ENCODE measurements at places on chromosomes 2 and 18. TPM values are rescaled to one million over a fixed set of nuclear protein-coding genes. Genes with fewer than 3 reads are reported as not detected.

DNA sequence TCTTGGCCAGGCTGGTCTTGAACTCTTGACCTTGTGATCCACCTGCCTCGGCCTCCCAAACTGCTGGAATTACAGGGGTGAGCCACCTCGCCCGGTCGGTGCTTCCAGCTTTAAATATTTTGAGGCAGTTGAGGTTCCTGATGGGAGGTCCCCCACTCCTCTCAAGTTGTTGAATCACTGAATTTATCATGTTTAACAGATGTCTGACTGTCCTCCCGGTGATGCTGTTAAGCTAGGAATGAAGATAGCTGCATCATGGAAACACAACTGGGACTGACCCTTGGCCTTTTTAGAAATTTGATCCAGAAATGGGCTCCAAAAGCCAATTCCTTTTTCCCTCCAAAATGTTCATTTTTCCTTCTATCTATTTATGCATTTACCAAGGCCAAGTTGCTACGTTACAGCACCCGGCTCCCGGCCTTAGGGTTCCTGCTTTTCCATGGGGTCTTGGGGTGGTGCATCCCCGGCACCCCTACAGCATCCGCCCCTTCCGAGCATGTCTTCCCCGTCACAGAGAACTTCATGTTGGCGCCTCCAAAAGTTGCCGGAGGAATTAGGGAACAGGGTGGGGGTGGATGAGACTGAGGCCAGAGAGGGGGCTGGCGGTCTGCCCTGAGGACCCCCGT, 43.9 kb downstream of the PAX8 start:
- H3K27me3 ChIP-seq: no peaks in the 10 kb centered on the region
- H3K4me1 ChIP-seq: peaks cover 7% of the 10 kb centered on the region
- no peaks in the 10 kb centered on the region for H3K36me3 ChIP-seq
- peak overlapping the region; percentile 72 for H3K4me3 ChIP-seq

DNA sequence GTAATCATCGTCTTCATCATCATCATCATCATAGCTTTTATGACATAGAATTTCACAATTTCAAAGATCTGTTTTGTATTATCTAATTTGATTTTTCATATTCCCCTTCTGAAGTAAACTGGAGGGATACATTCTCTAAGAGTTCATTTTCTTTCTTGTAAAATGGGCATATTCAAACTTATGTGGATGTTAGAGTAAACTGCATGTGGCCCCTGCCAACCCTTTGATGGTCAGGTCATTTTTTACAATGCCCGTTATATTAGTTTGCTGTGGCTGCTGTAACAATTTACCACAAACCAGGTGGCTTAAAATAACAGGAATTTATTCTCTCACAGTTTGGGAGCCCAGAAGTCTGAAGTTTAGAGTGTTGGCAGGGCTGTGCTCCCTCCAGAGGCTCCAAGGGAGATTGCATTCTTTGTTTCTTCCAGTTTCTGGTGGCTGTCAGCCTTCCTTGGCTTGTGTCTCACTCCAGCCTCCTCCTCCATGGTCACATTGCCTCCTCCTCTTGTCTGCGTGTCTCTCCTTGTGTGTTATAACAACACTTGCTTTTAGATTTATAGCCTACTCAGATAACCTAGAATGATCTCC, 127.5 kb upstream of the MMADHC start:
- no peak for DNase-seq
- no peaks in the 10 kb centered on the region for H3K36me3 ChIP-seq
- H3K4me3 ChIP-seq: no peak overlapping the region
- no peaks in the 10 kb centered on the region for H3K27me3 ChIP-seq
- peaks cover 7% of the 10 kb centered on the region for H3K4me1 ChIP-seq
- H3K27ac ChIP-seq: no peak overlapping the region

DNA sequence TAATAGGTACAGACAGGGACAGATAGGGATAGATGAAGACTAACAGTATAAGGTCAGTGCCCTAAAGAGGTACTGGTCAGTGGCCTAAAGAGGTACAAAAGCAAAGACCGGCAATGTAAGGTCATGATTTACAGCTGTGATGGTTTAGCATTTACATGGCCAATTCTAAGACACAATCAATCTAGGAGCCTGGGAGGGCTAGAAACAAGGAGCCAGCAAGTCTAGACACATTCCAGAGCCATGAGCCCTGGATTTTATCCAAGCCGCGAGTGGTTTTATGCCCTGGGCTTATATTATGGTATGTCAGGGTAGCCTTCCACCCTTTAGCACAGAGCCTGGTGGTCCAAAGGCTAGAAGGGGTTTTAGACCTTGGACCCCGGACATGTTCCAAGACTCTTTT, 124.2 kb downstream of the CBLN2 start:
- H3K27me3 ChIP-seq: no peaks in the 10 kb centered on the region
- no peak overlapping the region for H3K4me3 ChIP-seq
- DNase-seq: no peak
- no peaks in the 10 kb centered on the region for H3K36me3 ChIP-seq

GRCh38 chr2:219421323-219421722, 3.1 kb downstream of the DES start:
- H3K4me3 ChIP-seq: no peak overlapping the region
- H3K36me3 ChIP-seq: peaks cover 4% of the 10 kb centered on the region
- peaks cover 64% of the 10 kb centered on the region for H3K4me1 ChIP-seq
- no peak for DNase-seq

DNA sequence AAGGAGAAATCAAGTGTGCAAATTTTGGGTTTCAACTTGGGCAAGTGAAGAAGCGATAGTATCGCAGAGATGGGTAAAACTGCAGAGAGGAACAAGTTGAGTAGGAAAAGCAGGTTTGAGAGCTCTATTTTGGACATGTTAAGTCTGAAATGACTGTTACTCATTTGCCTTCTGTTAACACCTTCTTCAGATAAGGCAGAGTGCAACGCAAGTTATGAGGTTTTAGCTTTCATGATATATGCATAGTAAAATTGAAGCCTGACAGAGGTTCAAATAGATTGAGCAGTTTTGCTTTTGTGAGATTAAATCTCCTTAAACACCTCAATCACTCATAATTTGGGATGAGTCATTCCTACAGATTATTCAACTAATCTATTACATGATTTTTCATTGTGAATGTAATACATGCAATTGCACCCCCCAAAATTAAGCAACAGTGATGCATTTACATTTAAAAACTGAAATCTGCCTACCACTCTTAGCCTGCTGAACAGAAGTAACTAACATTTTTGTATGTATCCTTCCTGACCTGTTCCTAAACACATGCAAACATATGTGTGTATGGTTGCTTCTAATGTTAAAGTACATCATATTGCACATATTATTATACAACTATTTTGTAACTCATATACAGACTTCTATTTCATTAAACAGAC, 575.4 kb downstream of the ARHGAP15 start:
- H3K27me3 ChIP-seq: no peaks in the 10 kb centered on the region
- no peak overlapping the region for H3K4me3 ChIP-seq
- H3K4me1 ChIP-seq: peaks cover 16% of the 10 kb centered on the region
- no peak overlapping the region for H3K27ac ChIP-seq

DNA sequence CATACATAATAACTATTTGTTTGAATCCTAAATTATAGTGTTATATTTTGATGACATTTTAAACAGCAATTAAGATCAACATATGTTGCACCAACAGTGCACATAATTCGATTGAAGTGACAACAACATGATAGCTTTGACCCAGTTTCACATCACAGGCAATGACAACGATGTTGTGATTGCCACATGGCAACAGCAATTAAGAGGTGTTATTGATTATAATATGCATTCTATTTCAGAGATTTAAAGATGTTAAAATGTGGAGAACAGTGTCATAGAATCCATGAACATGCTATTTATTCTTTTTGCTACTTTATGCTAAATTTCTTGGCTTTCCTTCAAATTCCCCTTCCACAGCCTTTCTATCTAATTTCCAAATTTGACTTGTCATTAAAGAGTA, 68.3 kb upstream of the STAT1 start:
- no peaks in the 10 kb centered on the region for H3K36me3 ChIP-seq
- DNase-seq: no peak
- no peak overlapping the region for H3K27ac ChIP-seq
- H3K4me3 ChIP-seq: no peak overlapping the region

GRCh38 chr2:178718988-178719387, 88.2 kb downstream of the TTN start:
- no peaks in the 10 kb centered on the region for H3K27me3 ChIP-seq
- no peaks in the 10 kb centered on the region for H3K4me1 ChIP-seq
- no peak overlapping the region for H3K27ac ChIP-seq
- H3K4me3 ChIP-seq: no peak overlapping the region
- no peaks in the 10 kb centered on the region for H3K36me3 ChIP-seq

GRCh38 chr2:145644820-145645302, 1124.9 kb upstream of the ZEB2 start:
- no peak overlapping the region for H3K4me3 ChIP-seq
- no peak overlapping the region for H3K27ac ChIP-seq
- DNase-seq: no peak

GRCh38 chr2:99425022-99425421, 64.8 kb downstream of the REV1 start:
- peaks cover 28% of the 10 kb centered on the region for H3K4me1 ChIP-seq
- no peak overlapping the region for H3K4me3 ChIP-seq
- peaks cover 8% of the 10 kb centered on the region for H3K36me3 ChIP-seq
- DNase-seq: no peak
- H3K27me3 ChIP-seq: no peaks in the 10 kb centered on the region

DNA sequence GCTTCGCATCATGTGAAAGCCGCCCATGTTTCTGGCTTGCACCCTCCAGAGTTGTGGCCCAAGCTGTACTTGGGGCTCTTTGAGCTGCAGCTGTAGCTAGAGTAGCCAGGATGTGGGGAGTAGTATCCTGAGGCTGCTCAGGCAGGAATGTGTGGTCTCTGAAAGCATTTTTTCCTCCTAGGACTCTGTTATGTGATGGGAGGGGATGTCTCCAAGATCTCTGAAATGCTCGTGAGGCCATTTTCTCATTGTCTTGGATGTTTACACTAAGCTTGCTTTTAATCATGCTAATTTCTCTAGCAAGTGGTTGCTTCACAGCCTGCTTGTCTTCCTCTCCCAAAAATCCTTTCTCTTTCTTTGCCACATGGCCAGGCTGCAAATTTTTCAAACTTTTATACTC, 687.6 kb downstream of the DCDC2C start:
- no peaks in the 10 kb centered on the region for H3K27me3 ChIP-seq
- no peaks in the 10 kb centered on the region for H3K36me3 ChIP-seq
- no peak for DNase-seq
- H3K4me3 ChIP-seq: no peak overlapping the region
- H3K4me1 ChIP-seq: no peaks in the 10 kb centered on the region

DNA sequence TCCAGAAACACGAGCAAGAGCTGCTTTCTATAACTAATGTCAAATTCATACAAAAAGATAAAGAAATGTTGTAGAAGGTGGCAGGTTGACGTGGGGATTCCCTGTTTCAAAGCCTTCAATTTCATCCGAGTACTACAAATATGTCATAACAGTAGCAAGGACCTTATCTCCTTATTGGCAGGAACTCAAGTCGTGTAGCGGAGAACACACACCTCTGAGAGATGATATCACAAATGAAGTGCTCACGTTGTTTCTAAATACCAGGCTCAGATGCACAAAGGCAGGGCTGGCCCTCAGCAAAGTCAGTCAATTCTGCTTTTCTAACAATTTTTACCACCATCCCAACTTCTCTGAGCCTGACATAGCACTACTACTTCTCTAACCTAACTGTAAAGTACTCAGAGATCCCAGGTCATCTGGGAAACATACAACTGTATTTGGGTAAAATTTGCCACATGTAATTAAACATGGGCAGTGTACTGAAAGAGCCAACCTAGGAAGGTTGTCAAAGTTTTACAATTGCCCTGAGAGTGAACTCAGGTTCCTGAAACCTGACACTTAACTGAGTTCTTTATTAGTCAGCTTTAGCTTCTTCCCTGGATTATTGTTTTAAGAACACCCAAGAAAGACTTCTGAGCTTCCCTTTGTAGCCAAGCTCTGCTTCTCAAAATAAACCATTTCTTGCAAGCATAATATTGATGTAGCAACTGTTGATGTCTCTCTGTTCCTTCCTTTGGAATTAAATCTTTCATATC, 813.7 kb upstream of the ACVR2A start:
- H3K36me3 ChIP-seq: no peaks in the 10 kb centered on the region
- no peaks in the 10 kb centered on the region for H3K27me3 ChIP-seq
- H3K4me3 ChIP-seq: no peak overlapping the region
- no peaks in the 10 kb centered on the region for H3K4me1 ChIP-seq

DNA sequence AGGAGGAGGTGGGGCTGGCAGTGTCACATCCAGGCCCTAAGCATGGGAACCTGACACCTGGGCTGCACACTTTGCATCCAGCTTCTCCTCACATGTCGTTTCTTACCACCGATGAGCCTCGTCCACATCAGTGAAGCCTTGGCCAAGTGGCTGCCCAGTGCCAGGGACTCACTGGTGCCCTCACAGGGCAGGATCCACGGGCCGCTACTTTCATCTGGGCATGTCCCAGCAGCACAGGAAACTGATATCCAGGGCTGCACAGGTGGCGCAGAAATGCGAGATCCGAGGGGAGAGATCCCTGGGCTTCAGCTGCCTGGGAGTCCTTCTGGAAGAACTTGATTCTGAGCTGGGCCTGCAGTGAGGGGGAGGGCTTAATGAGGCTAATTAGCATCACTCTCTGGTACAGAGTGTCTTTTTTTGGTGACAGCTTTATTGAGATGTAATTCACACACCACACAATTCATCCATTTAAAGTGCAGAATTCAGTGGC, 291.6 kb upstream of the HDAC4 start:
- no peak for DNase-seq
- H3K4me1 ChIP-seq: no peaks in the 10 kb centered on the region
- H3K4me3 ChIP-seq: no peak overlapping the region
- no peaks in the 10 kb centered on the region for H3K27me3 ChIP-seq
- no peaks in the 10 kb centered on the region for H3K36me3 ChIP-seq
- H3K27ac ChIP-seq: no peak overlapping the region

DNA sequence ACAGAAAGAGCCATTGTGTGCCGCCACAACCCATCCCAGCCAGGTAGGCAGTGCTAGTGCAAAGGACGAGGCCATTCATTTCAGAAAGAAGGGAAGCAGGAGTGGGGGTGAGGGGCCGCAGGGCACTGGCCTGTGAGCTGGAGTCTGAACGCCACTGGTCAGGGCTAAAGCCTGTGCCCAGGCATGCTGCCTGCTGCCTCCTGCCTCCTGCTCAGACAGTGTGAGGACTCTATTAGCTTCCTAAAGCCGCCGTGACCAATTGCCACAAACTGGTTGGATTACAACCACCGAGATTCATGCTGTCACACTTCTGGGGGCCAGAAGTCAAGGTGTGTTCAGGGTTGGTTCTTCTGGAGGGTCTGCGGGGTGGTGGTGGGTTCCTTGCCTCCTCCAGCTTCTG, 21.2 kb downstream of the ACKR3 start:
- H3K27me3 ChIP-seq: no peaks in the 10 kb centered on the region
- DNase-seq: no peak
- no peaks in the 10 kb centered on the region for H3K4me1 ChIP-seq
- H3K36me3 ChIP-seq: no peaks in the 10 kb centered on the region
- H3K4me3 ChIP-seq: no peak overlapping the region

Gene MCFD2
- total RNA-seq: 127 TPM

Gene ALPI
- total RNA-seq: not detected

Gene KLHL29
- 24.4 TPM for total RNA-seq

Gene CNRIP1
- 45.6 TPM for total RNA-seq

Gene EPC2
- 37.8 TPM for total RNA-seq

Gene TDRD15
- total RNA-seq: 0.14 TPM

Gene C2orf74
- total RNA-seq: 17.2 TPM

Gene ADAM17
- total RNA-seq: 32.4 TPM

Gene NOL4
- not detected for total RNA-seq

Gene UGT1A4
- not detected for total RNA-seq

Gene COL4A3
- total RNA-seq: 36.7 TPM

Gene TCF7L1
- total RNA-seq: 8.8 TPM

Gene AMER3
- total RNA-seq: not detected

All from thoracic aorta (tissue), 2 donors.